ENCODE measurements at places on chromosomes 3 and 15. TPM values are rescaled to one million over a fixed set of nuclear protein-coding genes. Genes with fewer than 3 reads are reported as not detected.

Gene CPLX3
- not detected for total RNA-seq

- DNase-seq: no peak
Measured at GRCh38 chr3:63324621-63325020, 46.5 kb downstream of the SYNPR start.

Gene GOLGA8R
- 0.24 TPM for total RNA-seq

DNA sequence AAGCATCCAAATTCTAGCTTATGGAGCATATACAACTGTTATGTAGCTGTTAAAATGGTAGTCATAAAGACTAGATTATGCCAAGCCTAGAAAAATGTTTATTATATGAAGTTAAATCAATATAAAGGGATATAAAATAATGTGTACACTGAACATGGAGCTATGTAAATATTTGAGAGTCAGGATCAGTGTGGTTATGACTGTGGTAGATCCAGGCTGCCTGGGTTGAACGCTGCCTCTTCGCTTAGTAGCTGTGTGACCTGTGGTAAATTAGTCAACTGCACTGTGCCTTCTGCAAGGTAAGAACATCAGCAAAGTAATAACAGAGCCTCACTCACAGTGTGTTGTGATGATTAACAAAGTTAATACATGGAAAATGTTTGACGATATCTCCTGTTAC, 212.2 kb downstream of the RBMS3 start:
- DNase-seq: no peak
